Ascending aorta (tissue), 2 donors: ENCODE measurements at places on chromosomes 5 and 9. TPM values are rescaled to one million over a fixed set of nuclear protein-coding genes. Genes with fewer than 3 reads are reported as not detected.

Gene BTNL8
- total RNA-seq = not detected

Gene TMEM252
- not detected for total RNA-seq

- peak; percentile 75 for DNase-seq
- no peaks in the 10 kb centered on the region for H3K27me3 ChIP-seq
- no peaks in the 10 kb centered on the region for H3K36me3 ChIP-seq
- H3K27ac ChIP-seq = peak overlapping the region; percentile 95
- peak overlapping the region; percentile 78 for H3K4me3 ChIP-seq
Measured at GRCh38 chr9:75891277-75891741, 836 bp downstream of the PCSK5 start.

DNA sequence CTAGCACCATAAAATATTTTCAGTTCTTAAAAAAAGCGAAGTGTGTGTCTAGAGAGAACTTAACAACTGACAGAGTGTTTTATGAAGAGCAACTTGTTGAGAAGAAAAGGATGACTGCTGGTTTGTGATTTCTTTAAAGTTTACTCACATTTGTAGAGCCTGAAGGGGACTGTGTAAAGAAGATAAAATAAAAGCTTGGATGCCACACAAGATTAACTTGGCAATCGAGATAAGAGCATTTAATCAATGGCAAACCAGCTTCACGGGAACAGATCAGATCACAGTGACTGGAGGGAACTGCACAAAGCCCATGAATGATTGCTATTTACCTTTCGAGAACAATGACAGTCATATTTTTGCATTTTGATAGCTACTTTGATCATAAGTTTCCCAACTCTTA, 2013.1 kb upstream of the CDH9 start:
- no peak overlapping the region for H3K27ac ChIP-seq
- no peaks in the 10 kb centered on the region for H3K27me3 ChIP-seq
- H3K4me3 ChIP-seq = no peak overlapping the region
- H3K36me3 ChIP-seq = no peaks in the 10 kb centered on the region

- no peaks in the 10 kb centered on the region for H3K36me3 ChIP-seq
- no peaks in the 10 kb centered on the region for H3K27me3 ChIP-seq
- H3K27ac ChIP-seq = no peak overlapping the region
- no peak for DNase-seq
Measured at GRCh38 chr5:128197896-128198522, 114.4 kb downstream of the SLC12A2 start.

DNA sequence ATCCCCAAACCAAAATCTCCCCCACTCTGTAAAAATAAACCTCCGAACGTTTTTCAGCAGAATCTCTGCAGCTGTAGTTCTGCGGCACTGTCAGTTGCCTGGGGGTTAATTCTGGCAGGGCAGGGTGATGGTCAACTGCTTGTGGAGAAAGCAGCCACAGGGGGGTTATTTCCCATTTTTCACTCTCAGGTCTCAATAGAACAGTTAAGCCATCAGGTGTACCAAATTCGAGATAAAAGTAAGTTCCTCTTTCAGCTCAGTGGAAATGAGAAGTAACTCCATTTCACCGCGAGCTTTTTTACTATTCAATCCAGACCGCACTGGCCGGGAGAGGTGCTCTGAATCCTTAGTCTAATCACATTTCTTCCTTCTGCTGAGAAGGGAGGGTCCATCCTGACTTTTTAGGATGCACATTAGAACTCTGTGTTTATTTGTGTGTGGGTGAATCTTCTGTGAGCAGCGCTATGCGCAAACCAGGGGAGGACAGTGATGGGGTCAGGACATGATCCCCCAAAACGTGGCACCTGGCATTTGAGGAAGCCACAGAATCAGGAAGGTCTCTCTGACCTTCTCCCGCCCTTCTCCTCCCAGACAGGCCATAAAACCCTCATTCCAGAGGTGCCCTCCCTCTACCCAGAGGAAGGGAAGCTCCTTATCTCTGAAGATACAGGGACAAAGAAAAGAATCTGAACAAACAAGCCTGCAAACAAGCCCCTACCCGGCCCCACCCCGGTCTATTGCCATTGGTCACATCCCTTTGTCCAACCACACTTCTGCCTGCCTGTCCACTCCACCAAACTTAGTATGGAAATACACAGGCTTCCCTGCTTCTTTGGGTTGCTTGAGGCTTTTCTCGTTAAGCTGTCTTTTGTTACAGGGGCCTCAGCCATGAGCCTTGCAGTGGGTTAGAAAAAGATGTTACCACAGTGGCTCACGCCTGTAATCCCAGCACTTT, 229.0 kb downstream of the ROR2 start:
- no peaks in the 10 kb centered on the region for H3K27me3 ChIP-seq
- no peak overlapping the region for H3K4me3 ChIP-seq
- no peak overlapping the region for H3K27ac ChIP-seq

DNA sequence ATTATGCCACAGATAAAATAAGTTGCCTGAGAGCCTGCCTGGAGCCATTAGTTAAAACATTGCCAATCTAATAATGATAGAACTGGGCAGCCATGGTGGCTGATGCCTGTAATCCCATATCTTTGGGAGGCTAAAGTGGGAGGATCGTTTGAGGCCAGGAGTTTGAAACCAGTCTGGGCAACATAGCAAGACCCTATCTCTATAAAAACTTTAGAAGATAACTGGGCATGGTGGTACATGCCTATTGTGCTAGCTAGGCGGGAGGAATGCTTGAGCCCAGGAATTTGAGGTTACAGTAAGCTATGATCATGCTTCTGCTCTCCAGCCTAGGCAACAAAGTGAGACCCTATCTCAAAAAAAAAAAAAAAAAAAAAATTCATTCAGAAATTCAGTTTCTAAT, 52.6 kb downstream of the RAI14 start:
- DNase-seq = no peak
- H3K4me1 ChIP-seq = peaks cover 7% of the 10 kb centered on the region
- H3K4me3 ChIP-seq = no peak overlapping the region
- H3K27ac ChIP-seq = no peak overlapping the region

DNA sequence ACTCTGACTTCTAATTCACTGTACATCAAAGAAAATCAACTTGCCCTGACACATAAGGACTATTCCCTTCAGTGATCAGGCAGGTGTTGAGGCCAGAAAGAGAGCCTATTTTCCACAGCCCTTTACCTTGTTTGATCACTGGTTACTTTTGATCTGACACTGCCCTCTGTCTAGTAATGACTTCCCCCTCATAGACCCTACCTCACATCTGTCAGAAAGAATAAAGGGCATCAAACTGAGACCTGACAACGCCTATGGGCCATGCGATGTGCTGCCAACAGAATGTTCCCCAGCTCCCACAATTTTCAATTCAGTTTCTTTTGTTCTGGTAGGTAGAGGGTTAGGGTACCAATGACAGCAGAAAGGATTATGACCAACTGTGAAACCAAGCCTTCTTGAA, 47.7 kb downstream of the FBXL17 start:
- H3K4me1 ChIP-seq = no peaks in the 10 kb centered on the region
- no peaks in the 10 kb centered on the region for H3K36me3 ChIP-seq
- H3K4me3 ChIP-seq = no peak overlapping the region
- no peaks in the 10 kb centered on the region for H3K27me3 ChIP-seq

GRCh38 chr9:4510546-4511322, 20.5 kb downstream of the SLC1A1 start:
- no peaks in the 10 kb centered on the region for H3K36me3 ChIP-seq
- no peaks in the 10 kb centered on the region for H3K4me1 ChIP-seq
- H3K27ac ChIP-seq = no peak overlapping the region
- no peak overlapping the region for H3K4me3 ChIP-seq
- no peaks in the 10 kb centered on the region for H3K27me3 ChIP-seq
- no peak for DNase-seq
